ENCODE measurements at places on chromosomes 1 and 21. TPM values are rescaled to one million over a fixed set of nuclear protein-coding genes. Genes with fewer than 3 reads are reported as not detected.
A peak's percentile ranks its signal among the peaks of the same experiment; 100 is the strongest.

GRCh38 chr1:18239671-18240070 is 132.1 kb downstream of the IGSF21 start:
- peak; percentile 3 for DNase-seq

- no peak for DNase-seq
Measured at GRCh38 chr1:202585590-202585933, 124.7 kb downstream of the SYT2 start.

GRCh38 chr1:65769636-65770035 is 23.1 kb upstream of the PDE4B start:
- no peak for DNase-seq

DNA sequence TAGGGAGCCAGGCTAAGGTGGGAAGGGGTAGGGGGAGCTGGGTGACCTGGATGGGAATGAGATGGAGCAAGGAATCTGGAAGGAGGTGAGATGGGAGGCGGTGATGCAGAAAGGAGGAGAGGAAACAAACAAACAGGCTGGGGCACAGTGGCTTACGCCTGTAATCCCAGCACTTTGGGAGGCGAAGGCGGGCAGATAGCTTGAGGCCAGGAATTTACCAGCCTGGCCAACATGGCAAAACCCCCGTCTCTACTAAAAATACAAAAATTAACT is 10.8 kb downstream of the CRABP2 start:
- no peak for DNase-seq

DNA sequence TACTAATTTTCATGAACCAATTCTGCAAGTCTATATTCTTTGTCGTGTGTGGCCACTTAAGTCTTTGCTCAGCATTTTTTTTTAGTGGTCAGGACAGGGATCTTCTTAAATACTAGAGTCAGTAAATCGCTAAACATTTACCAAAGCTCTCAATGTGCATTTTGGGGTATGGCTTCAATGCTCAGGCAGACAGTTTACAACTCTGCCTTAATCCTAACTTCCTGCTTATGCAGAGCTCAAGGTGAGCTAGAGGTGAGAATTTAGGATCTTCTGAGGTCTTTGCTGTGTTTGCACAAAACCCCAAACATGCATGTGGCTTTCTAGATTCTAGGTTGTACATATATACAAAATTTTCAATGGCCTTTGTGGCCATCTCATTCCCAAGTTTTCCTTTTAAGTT is 153.0 kb downstream of the DNM3 start:
- no peak for DNase-seq

DNA sequence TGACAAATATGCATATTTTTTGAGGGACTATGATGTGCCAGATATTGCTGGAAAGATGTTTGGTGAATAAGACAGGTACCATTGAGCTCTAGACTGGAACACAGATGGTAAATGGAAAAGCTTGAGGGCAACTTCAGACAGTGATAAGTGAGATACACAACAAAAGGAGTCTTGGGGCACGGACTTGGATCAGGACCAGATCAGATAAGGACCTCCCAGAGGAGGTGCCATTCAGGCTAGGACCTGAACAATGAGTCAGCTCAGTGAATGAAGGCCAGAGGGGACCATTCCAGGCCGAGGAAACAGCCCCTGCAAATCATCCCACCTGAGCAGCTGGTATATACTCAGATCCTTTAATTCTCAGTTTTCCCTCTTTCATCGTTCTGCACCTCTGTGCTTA is 1.8 kb upstream of the KCNJ15 start:
- peak; percentile 29 for DNase-seq

DNA sequence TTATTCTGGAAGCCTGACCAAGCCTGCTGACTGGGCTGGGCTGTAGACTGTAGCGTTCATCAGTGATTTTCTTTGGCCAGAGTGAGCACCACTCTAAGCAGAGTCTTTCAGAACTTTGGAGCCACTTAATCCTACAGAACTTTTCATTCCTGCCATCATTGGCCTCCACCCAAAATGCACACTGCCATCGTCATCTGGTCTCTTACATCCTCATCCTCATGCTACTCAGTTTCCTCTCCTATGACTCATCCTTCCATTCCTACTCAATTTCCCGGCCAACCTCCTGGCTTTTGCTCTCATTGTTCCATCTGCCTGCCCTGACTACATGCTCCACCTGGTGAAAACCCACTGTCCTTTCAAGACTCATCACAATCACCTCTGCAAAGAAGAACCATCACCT is 233.8 kb upstream of the USP25 start:
- DNase-seq = peak; percentile 35

GRCh38 chr1:182200025-182200812 is 138.7 kb upstream of the ZNF648 start:
- no peak for DNase-seq

DNA sequence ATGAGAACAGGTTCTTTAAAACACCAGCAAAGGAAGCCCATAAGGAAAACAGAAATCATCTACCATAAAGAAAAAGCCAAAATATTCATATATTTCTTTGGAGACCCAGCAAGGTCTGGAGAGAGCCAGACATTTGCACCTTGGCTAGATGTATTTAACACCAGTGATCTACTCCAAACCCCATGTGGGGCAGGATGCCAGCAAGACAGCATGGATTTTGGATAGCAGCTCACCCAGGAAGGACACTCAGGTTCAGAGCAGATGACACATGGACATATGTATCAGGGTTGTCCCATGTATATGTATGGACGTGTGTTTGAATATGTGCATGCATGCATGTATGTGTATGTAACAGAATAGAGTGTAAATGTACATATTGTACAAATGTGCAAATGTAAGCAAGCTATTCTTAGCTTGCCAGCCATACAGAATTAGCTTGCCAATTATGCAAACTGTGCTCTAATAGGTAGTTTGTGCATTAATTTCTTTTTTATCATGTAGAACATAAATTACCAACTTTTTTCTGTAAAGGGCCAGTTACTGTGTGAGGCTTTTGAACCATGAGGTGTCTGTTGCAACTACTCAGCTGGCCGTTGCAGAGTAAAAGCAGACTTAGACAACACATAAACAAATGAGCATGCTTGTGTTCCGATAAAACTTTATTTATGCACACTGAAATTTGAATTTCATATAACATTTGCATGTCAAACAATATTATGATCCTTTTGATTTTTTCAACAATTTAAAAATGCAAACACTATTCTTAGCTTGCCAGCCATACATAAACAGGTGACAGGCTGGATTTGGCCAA is 73.5 kb upstream of the KAZN start:
- DNase-seq = no peak

- DNase-seq = no peak
Measured at GRCh38 chr1:61130338-61131000, 48.1 kb downstream of the NFIA start.

GRCh38 chr1:218633238-218633988 is 288.3 kb downstream of the TGFB2 start:
- DNase-seq = no peak

Gene TSPEAR
- total RNA-seq = not detected

Gene IL12RB2
- not detected for total RNA-seq

DNA sequence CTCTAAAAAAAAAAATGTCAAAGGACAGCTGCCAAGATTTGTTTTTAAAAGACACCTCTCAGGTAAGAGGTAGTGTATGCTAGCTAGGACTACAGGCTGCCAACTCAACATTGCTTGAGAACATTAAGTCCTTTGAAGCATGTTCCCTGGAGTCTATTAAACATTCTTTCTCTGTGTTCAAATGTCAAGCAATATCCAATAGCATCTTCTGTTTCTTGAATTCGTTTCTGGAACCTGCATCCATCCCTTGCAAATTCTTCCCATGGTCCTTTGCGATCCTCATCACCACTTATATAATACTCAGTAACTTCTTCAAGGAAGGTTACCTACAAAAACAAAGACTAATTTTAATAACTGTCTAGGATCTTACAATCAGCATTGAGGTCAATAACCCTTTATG is 5.6 kb downstream of the PPP1R15B start:
- DNase-seq = no peak

GRCh38 chr1:11908095-11908675 is 18.0 kb downstream of the KIAA2013 start:
- peak; percentile 89 for DNase-seq

DNA sequence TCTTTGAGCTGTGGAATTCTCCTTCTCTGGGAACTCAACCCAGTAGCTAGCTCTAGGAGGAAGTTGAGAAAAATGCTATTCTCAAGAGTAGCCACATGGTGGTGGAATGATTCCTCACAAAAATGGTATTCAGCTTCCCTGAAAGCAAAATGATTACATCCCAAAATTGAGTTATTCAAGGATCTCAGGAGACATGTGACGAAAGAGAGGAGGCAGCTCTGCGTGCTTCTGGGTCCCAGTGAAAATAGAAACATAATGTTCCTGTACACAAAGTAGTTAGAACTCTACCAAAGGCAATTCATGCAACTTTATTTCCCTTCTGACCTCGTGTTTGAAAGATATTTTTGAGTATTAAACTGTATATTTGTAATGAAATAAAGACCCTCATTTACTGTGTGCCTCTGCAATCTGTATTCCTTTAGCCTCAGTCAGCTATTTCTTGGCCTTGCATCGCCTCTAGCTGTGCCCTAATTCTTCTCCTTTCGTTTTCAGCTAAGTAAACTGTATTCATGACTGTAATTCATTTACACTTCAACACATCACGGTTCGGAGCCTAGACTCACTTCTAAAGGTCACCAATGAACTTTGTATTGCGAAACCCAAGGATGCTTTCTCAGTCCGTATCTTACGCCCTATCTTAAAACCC is 167.3 kb downstream of the FASLG start:
- peak; percentile 87 for DNase-seq

DNA sequence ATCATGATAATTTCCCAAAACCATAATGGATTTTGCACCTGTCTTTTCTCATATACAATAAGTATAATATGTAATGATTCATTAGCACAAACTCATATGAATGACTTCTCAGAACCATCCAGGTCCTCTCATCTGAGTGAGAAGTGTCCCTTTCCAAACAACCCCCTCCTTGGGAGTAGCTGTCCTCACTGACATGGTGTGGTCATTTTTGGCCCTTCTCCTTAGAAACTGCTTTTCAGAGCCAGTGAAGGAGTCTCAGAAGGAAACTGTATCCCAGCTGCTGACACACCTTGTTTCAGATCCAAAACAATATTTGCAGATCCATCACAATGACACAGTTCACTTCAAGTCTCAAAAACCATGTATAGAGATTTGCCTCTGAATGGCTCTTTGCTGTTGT is 95.5 kb downstream of the MIS18A start:
- no peak for DNase-seq

DNA sequence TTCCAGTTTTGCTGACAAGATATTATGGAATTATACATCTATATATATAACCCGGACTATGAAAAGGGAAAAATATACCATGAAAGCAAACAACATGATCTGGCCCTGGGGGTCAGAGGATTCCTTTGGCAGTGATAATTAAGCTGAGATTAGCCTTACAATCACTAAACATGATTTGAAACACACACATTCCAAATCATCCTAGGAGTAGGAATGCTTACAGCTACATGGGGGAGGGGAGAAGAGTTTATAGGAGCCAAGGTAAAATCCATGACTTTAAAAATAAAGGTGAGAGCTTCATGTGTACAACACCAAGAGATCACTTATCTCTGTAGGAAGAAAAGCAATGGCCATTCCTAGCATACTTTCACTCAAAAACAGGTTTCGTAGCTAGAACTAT is 57.6 kb downstream of the AKT3 start:
- DNase-seq = no peak

Data from A172 (cell line).